ENCODE measurements at places on chromosomes 5 and 9.

DNA sequence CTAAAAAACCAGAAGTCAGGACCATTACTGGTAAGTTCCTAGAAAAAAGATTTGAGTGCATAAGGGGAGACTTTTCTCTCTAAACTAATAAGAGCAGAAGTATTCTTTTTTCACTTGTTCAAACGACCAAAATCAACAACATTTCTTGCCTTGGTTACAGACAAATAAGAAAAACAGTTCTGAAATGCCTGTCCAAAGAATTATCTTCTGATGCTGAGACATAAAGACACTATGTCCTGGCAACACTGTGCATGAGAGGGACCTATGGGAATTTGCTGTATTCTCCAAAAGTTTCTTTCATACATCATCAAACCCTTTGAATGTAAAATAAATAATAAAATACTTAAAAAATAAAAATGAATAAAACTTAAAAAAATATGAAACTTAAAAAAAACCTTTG, 50.4 kb downstream of the ZNF474 start:
- no peak for DNase-seq

DNA sequence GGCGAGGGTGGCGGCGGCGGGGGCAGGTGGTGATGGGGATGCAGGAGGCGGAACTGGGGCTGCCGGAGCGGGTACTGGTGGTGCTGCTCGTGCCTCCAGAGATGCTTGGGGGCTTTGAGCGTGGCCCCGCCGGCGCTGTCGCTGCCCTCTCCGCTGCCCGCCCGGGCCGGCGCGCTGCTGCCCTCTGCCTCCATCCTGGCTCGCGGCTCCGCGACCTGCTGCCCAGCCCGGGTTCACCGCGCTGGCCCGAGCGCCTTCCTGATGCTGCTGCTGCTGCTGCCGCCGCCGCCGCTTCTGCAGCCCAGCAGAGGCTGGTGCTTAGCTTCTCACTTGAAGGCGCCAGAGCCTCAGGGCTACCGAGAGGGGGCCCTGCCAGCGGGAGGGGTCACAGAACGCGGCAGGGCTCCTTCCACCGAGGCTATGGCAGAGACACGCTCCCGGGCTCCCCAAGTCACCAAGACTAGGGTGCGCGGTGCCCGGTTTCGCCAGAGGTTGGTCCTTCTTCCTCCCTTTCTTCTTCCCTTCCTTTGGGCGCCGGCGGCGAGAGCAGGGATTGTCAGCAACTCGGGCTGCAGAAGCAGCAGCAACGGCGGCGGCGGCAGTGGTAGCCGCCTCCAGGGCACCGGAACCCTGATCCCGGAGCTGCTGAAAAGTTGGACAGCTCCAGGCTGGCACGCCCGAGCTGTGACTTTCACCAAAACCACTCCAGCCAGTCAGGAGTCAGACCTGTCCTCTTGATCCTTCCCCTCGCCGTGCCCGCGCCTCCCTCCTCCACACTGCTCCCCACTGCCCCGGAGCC, at the start of gene PDE4D:
Gene PDE4D (minus strand): TSS at position 298 of the 799 bp plus-strand sequence.
- DNase-seq: no peak

DNA sequence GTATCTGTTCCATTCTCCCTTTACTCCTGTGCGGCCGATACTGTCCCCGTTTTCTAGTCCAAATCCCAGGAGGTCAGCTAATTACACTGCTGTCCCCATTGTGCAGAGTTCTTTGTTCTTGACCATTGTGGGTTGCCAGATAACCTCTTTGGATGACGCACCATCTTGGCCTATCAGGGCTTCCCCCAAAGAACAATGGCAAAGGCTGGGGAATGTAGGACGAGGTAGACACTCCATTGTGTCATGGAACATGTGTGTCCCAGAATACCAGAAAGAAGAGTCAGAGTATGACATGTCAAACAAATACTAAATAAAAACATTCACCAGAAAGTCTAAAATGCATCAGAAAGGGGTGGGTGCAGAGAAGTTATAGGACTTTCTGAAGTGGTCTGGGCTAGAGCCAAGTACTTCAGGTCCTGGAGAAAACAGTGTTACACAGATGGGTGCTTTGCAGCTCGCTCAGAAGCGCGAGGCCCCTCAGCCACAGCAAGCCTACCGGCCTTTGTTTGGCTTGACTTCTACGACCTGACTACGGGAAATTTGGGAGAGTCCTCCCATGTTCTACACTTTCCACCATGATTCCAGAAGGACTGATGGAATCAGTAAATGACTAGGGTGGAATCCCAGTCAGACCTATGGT, 83.2 kb upstream of the SSBP2 start:
- no peak for DNase-seq

DNA sequence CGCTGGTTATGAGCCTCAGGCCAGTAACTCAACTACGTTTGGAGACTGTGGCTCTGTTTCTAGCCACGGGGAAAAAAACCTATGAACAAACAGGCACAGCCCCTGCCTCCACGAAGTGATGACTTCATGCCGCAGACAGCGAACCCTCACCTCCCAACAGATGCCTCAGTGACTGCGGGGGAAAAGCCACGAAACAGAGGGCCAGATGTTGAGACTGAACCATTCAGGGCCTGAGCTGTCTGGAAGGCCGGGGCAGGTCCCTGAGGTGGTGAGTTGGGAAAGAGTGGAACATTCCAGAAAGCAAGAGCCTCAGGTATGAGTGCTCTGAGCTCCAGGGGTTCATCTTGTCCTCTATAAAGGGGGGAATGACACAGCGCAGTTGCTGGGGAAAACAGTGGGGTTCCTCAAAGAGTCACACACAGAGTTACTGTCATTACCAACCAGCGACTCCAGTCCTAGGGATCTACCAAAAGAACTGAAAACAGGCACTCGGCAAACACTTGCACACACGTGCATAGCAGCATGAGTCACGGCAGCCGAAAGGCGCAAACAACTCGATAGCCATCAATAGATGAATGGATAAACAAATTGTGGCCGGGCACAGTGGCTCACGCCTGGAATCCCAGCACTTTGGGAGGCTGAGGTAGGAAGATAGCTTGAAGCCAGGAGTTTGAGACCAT, 15.3 kb downstream of the PLPP7 start:
- no peak for DNase-seq

DNA sequence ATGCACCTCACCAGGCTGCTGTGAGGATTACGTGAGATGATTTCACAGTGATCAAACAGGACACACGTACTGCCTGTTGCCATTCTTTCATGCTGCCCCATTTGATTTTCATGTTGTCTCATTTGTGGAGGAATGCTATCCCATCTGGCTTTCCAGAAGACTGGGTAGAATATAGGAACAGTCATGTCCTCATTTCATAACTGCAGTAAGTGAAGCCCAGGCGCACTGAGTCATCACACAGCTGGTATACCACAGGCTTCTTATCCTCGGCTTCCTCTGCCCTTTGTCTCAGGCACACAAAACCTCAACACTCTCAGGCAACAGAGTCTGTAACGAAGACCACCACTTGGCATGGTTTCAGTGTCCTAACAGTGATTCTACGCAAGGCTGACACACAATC, 62.3 kb downstream of the LHFPL2 start:
- DNase-seq: no peak

GRCh38 chr5:109410389-109411148, 795 bp upstream of the PJA2 start:
- peak; percentile 11 for DNase-seq

GRCh38 chr5:175887463-175887862, 16.1 kb downstream of the CPLX2 start:
- DNase-seq: no peak

DNA sequence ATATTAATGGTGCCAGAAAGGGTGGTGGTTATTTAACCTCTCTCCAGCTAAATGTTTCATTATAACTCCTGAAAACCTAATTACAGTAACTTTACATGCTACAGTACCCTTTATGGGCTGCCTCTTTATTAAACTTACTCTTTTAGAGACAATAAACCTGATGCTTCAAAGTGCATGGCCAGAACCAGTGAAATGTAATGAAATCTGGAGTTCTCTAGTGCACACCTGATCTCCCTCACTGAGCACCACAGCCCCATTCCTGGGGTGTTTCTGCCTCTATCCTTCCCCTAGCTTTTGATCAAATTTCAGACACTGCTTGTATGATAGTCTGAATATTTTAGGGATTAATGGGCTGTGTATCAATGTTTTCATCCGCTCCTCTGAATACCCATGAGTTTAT, 306.5 kb upstream of the WWC1 start:
- DNase-seq: no peak

DNA sequence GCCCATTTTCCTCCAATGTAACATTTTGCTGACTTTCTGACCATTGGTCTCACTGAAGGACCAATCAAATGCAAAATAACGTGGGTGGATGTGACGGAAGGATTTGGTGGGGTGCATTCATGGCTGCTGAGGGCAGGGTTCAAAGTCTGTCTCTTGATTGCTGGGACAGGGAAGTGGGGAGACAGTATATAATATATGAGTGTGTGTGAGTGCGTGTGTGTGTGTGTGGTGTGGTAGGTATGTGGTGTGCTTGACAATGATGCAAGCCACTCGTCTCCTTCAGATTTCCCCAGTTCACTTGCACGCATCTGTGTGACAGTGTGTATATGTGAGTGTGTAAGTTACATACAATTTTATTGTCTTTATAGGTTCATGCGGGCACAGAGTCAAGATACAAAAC, 477.3 kb downstream of the DIRAS2 start:
- no peak for DNase-seq

DNA sequence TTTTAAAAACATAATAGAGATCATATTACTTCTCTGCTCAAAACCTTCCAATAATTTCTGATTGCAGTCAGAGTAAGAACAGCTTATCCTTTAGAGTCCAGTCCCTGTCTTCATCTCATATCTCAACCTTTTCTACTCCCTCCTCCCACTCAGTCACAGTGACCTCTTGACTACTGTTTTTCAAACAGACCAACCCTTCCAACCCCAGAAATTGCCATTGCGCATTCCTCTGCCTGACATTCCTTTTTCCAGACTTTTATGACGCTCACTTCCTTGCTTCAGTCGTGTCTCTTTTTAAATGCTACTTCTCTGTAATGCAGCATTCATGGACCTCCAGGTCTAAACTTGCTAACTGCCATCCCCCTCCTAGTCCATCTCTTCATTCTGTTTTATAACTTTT, 800.5 kb downstream of the BRINP1 start:
- no peak for DNase-seq

DNA sequence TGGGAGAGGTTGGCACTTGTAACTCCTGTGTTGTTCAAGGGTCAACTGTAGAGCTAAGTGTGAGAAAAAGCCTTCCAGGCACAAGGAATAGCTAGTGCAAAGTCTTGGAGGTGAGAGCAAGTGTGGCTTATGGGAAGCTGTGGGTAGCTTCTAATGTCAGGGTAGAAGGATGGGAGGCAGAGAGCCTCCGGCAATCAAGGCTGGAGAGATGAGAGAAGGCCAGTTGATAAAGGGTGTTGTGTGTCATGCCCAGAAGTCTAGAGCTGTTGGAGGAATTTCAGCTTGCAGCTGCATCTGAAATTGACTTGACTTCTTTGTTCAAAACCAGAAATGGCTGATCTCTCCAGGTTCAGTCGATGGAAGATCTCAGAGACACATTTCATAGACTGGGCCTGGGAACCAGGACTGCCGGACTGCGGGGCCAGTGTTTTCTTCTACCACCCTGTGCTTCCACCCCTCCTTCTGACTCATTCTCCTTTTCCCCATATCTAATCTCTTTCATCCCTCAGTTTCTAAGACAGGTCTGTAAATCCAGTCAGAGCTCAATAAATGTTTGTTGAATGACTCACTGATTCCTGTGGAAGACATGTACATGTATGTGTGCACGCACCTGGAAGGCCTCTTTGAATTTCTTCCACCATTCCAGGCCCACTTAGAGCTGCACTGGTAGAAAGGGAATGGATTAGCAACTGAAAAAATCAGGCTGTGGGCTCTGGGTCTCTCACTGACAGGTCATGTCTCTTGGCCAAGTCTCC, 67.8 kb upstream of the KLF4 start:
- no peak for DNase-seq

GRCh38 chr5:180080486-180081280, 9.1 kb upstream of the RNF130 start:
- peak; percentile 21 for DNase-seq

Measured in stimulated activated CD8-positive, alpha-beta memory T cell treated with anti-CD3 and anti-CD28 coated beads, Interleukin-15, amount 100 ng/mL, for 1 hour (primary cell).